ENCODE measurements at places on chromosomes 7 and 10.

- DNase-seq = no peak
Measured at GRCh38 chr7:77321300-77321699, 94.8 kb downstream of the GSAP start.

GRCh38 chr7:103919272-103919868 lies 70.1 kb downstream of the RELN start:
- DNase-seq = no peak

DNA sequence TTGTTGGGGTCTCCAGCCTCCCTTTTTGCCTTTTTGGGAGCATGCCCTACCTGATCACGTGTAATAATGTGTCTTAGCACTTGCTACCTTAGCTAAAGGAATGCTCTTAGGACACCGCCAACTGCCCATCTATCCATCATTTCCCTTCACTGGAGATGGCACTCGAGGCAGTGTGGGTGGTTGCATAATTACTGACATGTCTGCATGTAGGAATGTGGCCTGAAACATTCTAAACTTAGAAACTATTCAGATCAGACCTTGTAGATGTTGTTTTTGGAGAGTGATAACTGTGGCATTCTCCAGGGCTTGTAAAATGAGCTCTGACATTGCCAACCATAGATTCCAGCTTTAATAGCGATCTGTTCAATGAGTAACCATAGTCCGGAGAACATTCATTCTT lies 365.8 kb downstream of the BBS9 start:
- no peak for DNase-seq

GRCh38 chr10:132511121-132512051 lies 26.2 kb upstream of the INPP5A start:
- peak; percentile 2 for DNase-seq

DNA sequence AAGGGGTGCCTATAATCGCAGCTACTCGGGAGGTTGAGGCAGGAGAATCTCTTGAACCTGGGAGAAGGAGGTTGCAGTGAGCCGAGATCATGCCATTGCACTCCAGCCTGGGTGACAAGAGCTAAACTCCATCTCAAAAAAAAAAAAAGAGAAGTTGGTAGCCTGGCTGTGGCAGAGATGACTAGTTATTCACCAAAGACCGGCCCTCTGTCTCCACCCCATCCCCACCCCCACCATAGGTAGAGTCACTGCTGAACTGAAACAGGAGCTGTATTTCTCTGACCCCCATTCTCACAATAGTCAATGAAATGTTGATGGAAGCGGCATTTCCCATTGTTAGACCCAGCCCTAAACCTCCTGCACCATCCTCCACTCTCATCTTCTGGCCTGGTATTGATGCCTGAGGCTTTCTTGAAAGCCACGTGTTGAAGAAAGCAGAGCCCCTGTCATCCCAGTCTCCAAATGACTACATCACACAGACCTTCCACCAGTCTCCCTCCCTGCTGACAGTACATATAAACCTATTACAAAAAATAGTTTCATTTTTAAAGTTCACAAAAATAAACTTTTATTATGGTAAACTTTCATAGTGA lies 9.4 kb upstream of the PIK3CG start:
- no peak for DNase-seq

GRCh38 chr7:111556977-111557376 lies 5.3 kb downstream of the IMMP2L start:
- no peak for DNase-seq

DNA sequence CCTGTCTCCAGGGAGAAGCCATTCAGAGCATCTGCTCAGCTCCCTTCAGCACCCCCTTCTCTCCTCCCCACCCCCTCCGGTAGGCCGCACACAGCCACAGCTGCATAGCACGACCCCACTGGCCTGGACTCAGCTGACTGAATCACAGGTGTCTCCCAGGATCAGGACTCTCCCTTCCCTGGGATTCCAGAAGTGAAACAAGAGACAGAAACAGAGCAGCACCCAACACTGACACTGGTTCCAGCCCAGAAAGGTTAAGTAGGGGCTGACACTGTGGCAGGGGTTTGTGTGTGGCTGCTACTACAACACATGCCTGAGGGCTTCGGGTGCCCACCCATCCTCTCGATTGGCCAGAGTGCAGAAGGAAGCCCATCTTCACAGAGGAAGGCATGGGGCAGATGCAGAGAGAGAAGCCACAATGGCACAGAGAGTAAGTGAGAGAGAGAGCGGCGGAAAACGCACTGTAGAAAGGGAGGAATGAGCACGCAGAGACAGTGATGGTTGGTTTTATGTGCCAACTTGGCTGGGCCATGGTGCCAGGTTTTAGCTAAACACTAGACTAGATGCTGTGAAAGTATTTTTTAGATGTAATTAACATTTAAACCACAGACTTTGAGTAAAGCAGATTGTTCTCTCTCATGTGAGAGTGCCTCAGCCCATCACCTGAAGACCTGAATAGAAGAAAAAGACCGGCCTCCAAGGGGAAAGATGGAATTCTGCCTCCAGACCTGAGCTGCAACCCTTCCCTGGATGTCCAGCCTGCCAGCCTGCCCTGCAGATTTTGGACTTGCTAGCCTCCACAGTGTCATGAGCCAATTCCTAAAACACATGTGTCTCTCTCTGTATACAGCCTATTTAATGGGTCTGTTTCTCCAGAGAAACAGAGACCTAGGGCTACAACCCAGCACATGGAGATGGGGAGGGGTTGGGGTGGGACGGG lies 107.5 kb downstream of the GRB10 start:
- no peak for DNase-seq

GRCh38 chr10:49518982-49519578 lies 19.8 kb downstream of the ERCC6 start:
- peak; percentile 55 for DNase-seq

GRCh38 chr10:112753961-112754411 lies 196.1 kb upstream of the TCF7L2 start:
- DNase-seq = no peak

DNA sequence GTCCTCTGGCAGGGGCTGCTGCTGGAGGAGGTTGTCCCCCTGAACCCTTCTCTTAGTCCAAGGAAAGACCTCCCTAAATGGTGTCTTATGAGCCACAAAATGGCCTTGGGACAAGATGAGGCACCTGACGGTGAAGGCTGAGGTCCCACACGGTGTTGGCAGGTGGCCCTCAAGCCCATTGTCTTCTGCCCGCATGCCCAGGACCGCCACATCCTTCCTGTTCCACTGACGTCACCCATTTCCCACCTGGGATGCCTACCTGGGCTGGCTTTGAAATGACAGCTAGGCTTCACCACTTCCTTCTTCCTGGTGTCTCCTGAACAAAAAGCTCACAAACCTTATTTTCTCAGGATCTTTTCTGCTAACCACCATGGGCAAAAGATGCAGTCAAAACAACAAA lies 2.1 kb upstream of the DMBT1 start:
- peak; percentile 38 for DNase-seq

- DNase-seq = no peak
Measured at GRCh38 chr10:53357587-53357986, 585.0 kb upstream of the MBL2 start.

DNA sequence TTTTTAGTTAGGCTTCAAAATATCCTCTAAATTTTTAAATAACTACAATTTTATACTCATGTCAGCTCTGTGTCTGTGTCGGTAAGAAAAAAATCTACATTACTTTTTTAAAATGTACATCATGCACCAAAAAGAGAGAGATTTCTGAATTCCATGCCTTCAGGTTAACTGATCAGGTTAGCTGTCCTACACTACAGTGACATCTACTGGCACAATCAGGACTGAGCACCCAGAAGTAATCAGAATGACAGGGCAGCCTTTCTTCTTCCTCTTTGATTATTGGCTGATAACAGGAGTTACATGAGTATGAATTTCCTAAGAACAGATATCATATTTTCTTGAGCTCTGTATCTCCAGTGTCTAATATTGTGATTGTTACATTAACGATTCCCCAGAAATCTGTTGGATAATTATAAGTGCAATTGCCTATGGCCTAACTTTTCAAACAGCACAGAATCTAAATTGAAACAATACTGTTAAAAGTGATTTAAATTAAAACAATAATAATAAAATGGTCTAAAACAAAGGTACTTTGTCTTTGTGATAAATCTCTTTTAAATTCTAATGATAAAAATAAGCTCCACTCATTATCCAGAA lies 41.8 kb upstream of the HYCC1 start:
- DNase-seq = peak; percentile 79

DNA sequence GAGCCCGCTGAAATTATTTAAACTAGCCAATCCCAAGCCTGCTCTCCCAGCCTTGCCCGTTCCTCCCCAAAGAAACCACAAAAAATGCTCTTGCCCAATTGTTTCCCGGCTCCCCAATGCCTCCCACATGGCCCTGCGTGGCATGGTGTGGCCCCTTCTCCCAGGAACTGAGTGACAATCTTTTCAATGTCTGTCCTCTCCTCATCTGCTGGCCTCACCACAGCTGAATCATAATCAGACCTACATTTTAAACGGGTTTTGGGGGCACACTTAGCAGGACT lies 201.5 kb downstream of the PRPF18 start:
- no peak for DNase-seq

DNA sequence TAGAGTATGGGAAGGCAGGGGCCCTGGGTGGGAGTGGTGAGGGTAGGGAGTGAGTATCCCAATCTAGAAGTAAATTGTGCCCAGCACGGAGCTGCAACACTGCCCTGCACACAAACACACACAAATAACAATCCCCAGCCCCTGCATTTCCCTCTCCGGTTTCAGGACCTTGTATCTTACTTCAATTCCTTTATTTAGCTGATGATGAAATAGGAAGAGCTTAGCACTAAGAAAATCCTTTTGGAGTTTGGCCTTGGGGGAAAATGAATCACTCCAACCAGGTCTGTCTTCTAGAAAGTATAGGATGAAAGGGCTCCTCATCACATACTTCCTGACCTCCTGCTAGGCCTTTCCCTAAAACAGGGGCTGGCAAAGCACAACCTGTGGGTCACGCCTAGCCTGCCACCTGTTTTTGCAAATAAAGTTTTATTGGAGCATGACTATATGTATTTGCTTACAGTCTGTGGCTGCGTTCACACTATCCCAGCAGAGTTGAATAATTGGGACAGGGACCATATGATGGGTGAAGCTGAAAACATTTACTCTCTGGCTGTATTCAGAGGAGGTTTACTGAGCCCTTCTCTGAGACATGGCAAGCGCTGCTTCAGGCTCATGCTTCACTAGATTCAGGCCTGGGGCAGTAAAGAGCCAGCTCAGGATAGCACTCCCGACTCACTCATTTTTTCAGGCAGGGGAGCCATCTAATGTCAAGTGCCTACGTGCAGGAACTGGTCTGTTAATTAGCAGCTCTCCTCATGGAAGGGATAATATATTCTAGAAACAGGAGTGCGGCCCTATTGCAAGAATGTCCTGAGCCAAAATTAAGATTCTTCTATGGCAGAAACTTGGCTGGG lies 111.0 kb downstream of the EGFR start:
- DNase-seq = no peak

DNA sequence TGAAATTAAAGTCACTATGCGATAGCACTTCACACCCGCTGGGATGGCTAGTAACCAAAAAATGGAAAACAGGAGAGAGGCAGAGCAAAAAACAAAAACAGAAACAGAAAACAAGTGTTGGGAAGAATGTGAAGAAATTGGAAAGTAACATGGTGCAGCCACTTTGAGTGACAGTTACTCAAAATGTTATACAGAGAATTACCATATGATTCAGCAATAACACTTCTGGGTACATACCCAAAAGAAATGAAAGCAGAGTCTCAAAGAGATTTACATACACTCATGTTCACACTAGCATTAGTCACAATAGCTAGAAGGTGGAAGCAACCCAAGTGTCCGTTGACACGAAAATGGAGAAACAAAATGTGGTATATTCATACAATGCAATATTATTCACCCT lies 88.6 kb upstream of the KCNIP2 start:
- DNase-seq = no peak

GRCh38 chr10:32958085-32959005 lies at the start of gene ITGB1:
Gene ITGB1 (minus strand): TSS chr10:32958230. CDS start chr10:32935558, 22,672 bp downstream.
- peak; percentile 84 for DNase-seq

GRCh38 chr7:80488406-80488805 lies 23.5 kb downstream of the GNAT3 start:
- no peak for DNase-seq

- no peak for DNase-seq
Measured at GRCh38 chr7:77569514-77570232, 32.6 kb downstream of the PTPN12 start.

DNA sequence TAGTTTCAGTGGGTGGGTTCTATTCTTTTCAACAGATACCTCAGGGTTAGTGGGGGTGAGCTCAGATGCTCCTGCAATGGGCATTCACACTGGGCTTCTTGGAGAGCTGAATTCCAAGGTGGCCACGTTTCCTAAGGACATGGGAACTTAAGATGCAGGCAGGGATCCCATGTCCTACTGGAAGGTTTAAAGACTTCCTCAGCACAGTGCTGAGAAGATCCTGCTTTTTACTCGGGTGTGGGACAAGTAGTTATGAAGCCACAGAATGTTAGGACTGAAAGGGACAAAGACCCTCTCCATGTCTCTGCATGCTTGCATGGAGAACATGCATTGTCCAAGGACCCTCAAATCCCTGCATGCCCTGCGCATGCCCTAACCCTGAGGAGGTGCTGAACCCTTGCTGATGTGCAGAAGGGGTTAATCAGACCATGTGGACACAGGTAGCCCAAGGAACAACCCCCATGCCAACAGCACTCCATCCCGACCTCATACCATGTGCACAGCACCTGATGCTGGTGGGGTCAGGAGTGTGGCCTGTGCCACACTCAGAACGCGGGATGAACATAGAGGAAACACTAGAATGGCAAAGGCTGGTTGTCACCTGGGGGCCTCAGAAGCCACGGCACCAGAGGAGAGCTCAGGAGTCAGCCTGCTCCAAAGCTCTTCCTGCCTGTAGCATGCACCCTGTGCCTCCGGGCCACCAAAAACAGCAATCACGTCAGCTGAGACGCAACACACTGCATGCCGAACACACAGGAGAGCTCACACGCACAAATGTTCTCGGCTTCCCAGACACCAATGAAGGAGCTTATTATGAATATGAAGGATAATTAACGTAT lies 15.2 kb downstream of the IL2RA start:
- DNase-seq = no peak

DNA sequence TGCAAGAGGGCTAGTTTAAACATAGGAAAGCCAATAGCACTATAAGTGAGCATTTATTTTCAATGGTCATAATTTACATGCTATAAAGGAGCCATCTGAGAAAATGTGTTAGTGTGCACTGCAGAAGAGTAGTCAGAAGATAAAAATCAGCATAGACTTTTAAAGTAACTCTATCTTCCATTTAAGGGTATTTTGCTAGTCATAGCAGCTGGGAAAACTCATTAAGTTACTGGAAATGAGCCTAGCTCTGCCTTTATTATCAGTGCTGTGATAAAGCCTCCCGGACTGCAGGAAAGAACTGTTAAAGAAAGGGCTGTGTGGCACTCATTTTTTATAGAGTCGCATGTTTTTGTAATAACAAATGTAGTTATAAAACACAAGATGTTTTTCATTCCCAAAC lies 825.8 kb upstream of the POM121L12 start:
- DNase-seq = no peak
